ENCODE measurements at places on chromosomes 5 and 9.

- no peak for DNase-seq
These were observed 50.5 kb upstream of the BARHL1 start for GRCh38 chr9:132531710-132532570.

DNA sequence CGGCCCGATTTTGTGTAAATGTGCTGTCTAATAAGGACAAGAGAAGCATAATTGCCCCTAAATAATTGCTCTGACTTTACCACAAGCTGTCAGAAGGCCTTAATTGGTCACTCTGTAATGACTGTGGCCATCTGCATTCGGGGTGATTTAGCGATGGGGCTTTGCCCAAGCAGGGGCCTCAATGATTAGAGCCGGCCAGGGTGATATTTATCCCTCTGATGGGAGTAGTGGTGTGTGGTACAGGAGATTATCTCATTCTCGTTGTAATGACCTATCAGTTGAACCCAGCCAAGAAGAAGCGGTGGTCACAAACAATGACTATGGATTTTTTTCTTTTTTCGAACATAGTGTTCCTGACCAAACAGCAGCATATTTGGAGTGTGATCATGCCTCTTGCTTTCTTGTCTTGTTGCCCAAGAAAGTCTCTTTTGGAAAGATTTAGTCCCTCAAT, 72.0 kb upstream of the SAP30L start:
- no peak for DNase-seq

GRCh38 chr9:94929369-94929756, 202.9 kb downstream of the AOPEP start:
- DNase-seq: no peak

- DNase-seq: no peak
These were observed 17.9 kb downstream of the SLC1A3 start for GRCh38 chr5:36624277-36624676.

DNA sequence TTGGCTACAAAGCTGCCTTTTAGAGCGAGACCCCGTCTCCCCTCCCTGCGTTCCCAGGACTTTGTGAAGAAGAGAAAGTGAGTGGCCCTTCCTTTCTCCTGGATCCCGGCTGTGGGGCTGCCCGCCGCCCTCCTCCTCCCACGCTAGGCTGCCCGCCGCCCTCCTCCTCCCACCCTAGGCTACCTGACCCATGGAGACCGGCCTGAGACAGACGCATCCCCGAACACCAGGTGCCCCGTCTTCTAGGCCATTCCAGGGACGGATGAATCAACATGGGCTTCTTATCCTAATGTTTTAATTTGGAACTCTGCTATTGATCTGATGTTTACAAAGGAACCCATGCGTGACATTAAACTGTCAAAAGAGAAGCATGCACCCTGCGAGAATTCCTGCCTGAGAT, 117.3 kb upstream of the LPCAT1 start:
- DNase-seq: no peak
